NCI-H1930 (cell line): ENCODE measurements at places on chromosomes 16 and 17.

- DNase-seq: no peak
Measured at GRCh38 chr17:78391843-78392242, 13.4 kb downstream of the PGS1 start.

GRCh38 chr17:31570951-31571892, 179.7 kb downstream of the RAB11FIP4 start:
- DNase-seq: no peak

DNA sequence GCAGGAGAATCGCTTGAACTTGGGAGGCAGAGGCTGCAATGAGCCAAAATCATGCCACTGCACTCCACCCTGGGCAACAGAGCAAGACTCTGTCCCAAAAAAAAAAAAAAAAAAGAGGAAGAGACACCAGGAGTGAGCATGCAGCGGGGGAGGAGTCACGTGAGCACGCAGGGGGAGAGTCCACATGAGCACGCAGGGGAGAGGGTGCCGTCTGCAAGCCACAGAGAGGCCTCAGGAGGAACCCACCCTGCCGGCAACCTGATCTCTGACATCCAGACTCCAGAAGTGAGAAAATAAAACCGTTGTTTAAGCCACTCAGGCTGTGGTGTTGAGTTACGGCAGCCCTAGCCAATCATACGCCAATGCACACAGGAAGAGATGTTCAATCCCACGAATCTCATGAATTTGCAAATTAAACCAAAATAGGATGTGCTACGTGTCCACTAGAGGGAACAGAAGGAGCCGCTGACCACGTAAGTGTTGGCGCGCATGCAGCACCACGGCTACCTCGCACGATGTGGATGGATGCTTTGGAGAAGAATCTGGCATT, 42.2 kb downstream of the CCDC57 start:
- DNase-seq: no peak

DNA sequence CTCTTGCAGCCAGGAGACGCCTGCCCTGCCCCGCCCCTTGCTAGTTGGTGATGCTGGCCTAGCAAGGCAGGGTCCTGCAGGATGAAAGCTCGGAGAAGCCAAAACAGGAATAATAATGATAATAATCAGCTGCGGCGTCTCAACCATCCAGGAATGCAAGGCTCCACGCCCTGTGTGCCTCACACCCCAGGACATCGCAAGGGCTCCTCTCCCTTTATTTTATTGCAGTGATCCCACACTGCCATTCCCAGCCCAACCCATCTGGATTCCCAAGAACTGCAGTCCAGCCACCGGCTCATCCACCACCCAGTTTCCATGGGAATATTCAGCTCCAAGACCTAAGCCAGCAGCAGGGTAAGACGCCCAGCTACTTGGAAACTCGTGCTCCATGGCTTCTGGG, 21.0 kb upstream of the ZNF652 start:
- DNase-seq: no peak

DNA sequence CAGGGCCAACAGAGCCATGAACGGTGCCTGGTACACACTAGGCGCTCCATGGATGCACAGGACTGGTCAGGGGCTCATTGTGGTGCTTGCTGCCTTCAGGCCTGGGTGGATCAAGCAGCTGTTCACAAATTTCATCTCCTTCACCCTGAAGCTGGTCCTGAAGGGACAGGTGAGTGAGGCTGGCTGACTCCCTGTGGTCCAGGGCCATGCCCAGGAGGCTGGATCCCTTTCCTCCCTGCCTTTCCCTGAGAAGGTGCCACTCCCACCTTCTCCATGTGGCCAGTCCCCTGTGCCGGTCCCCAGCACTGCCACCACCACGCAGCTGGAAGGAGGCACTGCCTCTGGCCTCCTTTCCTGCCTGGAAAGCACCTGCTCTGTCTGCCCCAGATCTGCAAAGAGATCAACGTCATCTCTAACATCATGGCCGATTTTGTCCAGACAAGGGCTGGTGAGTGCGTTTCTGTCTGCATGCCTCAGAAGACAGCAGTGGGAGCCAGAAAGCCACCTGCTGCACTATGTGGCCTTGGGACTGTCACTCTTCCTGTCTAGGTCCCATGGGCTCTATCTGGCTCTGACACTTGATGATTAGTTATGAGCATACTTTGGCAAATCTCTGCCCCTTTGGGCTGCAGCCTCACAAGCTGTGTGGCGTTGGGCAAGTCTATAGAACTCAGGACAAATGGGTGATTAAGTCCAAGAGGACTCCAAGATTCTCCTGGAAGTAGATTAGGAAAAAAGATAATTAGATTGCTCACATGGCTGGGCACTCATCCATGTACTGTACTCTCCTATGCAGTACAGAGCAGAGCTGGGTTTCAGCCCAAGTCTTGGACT, 9.4 kb downstream of the CETP start:
- no peak for DNase-seq

DNA sequence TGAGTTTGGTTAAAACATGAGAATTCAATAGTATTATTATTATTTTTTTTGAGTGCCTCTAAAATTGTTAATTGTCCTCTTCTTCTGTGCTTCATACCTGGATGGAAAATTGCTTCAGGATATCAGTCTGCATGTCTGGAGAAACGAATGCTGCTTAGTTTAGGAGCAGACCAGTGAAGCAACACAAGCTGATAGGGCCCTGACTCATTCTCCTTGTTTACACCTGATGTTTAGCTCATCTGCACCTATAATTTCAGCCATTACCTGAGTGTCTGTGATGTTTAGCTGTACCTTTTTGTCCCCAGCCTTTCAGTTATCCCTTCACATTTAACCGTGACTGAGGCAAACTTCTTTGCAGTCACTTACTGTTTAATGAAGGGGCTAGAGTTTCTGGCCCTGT, 14.8 kb downstream of the SNTB2 start:
- DNase-seq: no peak

DNA sequence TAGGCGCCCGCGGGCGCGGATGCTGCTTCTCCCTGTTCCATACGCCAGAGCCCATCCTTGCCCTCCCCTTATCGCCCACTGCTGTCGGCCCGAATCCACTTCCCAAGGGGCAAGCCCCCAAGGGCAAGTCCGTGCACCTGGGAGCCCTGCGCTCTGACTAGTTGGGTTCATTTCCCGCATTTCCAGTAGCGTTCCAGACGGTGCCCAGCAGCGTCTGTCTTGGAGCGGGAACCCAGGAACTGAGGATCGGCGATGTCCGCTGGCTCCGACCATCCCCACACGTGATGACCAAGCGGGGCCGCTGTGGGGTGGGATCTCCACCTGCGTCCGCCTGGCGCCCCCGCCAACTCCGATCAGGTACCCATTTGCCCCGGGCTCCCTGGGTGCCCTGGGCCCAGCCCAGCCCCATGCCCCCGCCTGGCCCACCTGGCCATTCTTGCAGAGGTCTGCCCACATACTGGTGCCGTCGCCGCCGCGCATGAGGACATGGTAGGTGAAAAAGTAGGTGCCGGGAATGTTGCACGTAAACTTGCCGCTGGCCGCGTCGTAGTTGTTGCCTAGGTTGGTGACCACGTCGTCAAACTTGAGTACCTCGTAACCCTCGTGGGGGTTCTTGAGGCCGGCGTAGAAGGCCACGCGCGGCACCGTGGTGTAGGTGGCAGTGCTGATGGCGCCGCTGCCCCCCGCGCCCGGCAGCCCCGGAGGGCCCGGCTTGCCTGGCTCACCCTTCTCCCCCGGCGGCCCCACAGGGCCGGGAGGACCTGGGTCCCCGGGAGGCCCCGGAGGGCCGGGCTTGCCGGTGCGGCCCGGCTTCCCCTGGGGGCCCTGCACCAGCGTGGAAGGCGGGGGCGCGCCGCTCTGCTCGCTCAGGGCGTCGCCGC, 837 bp downstream of the C1QL1 start:
- no peak for DNase-seq

GRCh38 chr16:83302853-83303252, 504.9 kb upstream of the HSBP1 start:
- DNase-seq: no peak

DNA sequence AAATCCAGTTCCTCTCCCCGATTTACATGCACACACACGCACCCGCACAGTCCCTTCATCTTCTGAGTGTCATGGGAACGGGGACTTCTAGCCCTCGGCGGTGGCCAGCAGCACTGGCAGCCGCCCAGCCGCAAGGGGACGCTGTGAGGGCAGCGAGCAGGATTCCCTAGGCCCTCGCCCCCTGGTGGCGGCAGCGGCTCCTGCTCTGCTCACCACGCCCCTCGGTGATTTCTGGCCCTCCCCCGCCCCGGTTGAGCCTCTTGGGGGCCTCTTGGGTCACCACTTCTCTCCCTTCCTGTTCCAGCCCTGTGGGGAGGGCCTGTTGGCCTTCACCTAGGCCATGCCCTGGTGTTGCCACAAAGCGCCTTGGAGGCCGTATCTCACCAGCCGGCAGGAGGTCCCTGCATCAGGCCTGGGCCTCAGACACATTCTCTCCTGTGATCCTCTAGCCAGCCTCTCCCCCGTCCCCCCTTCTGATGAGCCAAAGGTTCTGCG, 75.2 kb upstream of the KSR1 start:
- peak; percentile 76 for DNase-seq

DNA sequence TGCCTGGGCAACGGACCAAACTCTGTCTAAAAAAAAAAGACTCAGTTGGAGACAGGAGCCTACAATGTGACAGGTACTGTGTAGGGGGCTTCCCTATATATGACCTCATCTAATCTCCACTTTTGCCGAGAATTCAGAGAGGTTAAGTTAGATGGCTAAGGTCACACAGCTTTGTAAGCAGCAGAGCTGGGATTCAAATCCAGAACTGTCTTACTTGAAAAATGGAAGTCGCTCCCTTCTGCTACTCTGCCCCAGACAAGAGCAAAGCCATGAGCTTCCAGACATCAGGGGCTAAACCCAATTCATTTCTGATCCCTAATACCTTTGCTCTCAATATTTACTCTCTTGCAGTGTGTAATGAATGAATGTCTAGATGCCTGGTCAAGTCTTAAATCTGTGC, 41.5 kb upstream of the ABCC12 start:
- no peak for DNase-seq

GRCh38 chr17:5788266-5788900, 204.1 kb upstream of the NLRP1 start:
- DNase-seq: no peak

GRCh38 chr16:25868106-25868505, 176.3 kb downstream of the HS3ST4 start:
- DNase-seq: no peak

DNA sequence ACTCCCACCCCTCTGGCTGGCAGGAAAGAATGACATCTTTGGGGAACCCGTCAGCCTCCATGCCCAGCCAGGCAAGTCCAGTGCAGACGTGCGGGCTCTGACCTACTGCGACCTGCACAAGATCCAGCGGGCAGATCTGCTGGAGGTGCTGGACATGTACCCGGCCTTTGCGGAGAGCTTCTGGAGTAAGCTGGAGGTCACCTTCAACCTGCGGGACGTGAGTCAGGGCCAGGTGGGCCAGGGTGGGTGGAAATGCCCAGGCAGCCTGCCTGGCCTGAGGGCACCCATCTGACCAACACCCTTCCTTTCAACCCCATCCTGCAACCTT, 8.1 kb upstream of the DCAF7 start:
- no peak for DNase-seq

DNA sequence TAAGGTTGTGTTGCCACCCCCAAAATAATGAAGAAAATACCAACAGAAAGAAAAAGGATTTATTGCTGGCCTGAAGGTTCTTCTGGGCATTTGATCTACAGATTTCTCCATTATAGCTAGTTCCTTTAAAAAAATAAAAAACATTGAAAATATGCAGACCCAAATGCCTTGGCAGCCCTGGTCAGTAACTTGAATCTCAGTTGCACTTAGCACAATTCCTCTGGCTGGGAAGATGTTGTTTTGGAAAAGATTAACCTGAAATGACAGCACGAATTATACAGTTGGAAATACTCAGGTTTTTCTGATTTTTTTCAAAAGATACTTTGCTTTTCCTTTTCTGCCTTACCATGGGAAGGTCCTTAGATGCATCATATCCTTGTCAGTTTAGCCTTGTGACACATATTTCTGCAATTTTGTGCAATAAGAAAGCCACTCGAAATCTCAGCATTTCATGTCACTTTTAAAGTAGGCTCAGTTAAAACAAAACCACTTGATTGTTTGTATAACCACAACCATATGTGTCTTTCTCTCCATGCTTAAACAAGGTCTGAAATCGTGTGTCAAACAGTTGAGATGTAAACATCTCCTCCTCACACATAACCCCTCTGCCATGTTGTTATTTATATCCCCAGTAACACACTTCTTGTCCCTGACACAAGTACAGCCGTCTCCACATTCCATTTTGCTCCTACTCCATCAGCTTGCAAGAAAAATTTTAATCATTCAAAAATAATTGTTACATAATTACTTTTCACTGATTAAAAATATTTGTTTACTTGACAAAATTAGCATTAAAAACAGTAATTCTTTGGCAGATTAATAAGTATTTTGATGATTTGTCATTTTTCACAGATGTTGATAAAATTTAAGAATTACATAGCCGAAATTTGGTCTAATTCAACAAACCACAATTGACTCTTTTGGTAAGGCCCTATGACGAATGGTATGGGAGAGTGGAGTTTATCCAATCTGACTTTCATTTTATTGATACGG, 61.1 kb downstream of the SIAH1 start:
- no peak for DNase-seq

GRCh38 chr17:79039886-79040285, 15.9 kb downstream of the C1QTNF1 start:
- no peak for DNase-seq
